ENCODE measurements at places on chromosomes 13 and 19.

- no peak for DNase-seq
These were observed 497 bp upstream of the MLNR start for GRCh38 chr13:49219647-49220035.

DNA sequence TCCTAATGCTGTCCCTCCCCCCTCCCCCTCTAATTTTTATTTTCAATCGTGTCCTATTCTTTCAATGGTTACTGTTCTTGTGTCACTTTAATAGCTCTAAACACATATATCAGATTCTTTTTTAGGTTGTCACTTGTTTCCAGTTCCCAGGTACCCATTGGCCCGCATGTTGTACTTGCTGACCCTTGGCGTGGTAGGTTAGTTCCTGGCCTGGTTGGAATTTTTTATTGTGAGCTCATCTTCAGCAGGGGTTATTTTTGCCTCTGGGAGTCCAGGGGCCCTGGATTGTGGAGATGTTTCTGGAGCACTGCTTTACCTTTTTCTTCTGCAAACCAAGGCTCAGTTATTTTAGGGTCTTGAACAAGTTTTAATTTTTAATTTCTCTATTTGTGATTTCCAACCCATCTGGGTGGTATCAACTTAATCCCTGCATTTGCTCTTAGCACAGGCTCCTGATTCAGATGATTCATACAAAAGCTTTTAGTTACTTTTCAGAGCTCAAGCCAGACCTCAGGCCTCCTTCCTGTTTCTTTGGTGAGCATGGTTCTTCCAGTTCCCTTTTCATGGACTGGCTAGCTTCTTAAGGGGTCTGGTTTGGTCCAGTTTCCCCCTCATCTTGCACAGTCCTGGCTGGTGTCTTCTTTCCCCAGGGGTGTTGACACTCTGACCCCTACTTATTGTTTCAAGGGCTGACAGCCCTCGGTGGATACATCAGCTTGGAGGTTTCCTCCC, 220.5 kb downstream of the TM9SF2 start:
- DNase-seq, result no peak

DNA sequence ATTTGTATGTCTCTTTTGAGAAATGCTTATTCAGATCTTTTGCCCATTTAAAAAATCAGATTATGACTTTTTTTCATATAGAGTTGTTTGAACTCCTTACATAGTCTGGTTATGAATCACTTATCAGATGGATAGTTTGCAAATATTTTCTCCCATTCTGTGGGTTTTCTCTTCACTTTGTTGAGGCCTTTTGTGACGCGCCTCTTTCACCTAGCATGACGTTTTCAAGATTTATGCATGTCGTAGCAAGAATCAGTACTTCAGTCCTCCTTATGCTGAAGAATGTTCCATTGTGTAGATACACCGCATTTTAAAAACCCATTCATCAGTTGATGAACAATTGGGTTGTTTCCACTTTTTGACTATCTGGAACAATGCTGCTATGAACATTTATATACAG, 13.4 kb downstream of the PABPC3 start:
- no peak for DNase-seq

DNA sequence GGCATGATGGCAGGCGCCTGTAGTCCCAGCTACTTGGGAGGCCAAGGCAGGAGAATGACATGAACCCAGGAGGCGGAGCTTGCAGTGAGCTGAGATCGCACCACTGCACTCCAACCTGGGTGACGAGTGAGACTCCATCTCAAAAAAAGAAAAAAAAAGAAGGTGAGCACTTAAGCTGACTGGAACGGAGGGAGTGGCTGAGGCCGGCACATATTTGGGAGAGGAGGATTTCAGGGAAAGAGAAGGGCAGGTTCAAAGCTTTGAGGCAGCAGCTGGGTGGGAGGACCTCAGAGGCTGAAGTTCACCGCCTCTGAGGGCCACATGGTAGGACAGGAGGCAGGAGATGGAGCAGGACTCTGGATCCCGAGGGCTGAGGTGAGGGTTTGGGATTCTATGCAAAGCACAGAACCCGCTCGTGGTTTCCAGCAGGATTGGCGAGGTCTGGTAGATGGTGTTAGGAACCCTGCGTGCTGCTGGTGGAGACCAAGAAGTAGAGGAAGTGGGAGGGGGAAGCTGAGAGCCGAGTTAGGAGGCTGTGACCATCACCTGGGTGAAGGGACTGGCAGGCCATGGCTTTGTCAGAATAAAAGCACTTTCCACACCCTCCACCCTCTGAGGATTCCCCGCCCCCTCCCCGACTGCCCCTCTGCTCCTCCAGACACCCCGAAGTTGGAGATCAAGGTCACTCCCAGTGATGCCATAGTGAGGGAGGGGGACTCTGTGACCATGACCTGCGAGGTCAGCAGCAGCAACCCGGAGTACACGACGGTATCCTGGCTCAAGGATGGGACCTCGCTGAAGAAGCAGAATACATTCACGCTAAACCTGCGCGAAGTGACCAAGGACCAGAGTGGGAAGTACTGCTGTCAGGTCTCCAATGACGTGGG, 8.4 kb downstream of the CD22 start:
- no peak for DNase-seq

DNA sequence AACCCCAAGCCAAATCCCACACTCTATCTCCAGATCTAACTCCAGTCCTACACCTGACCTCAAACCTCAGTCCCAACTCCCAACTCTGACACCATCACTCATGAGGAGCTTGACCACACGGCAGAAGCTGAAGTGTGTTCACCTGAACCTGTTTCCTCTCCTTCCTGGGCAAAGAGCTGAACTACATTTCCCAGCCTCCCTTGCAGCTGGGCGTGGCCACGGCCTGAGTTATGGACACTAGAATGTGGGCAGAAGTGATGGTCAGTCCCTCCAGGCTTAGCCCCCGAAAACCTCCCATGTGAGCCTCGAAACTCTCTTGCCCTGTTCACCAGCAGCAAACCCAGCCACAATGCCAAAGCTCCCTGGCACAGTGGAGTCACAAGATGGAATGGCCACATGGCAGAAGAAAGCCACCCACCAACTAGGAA, 19.5 kb upstream of the MEIS3 start:
- DNase-seq, result no peak

DNA sequence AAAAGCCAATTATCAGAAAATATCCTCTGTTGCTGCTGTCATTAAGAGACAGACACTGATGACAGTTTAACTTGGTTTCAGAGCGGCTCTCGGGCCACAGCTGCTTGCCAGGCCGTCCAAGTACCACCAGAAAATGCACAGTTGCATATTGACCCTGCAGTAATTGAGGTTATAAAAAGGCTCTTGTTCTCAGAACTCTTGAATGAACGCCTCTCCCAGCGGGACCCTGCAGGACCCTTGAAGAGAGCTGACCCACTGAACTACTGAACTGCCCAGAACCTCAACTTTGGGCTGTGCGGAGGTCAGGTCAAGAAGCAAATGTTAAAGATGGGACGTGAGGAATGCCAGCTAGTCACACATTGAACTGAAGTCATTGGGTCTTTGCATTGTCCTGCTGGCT, 1559.0 kb upstream of the SLC10A2 start:
- no peak for DNase-seq
